Hematopoietic multipotent progenitor cell treated with erythropoietin and hydrocortisone succinate and interleukin-3 and kit ligand, for 15 days (in vitro differentiated cells): ENCODE measurements at places on chromosomes 12 and 14.

DNA sequence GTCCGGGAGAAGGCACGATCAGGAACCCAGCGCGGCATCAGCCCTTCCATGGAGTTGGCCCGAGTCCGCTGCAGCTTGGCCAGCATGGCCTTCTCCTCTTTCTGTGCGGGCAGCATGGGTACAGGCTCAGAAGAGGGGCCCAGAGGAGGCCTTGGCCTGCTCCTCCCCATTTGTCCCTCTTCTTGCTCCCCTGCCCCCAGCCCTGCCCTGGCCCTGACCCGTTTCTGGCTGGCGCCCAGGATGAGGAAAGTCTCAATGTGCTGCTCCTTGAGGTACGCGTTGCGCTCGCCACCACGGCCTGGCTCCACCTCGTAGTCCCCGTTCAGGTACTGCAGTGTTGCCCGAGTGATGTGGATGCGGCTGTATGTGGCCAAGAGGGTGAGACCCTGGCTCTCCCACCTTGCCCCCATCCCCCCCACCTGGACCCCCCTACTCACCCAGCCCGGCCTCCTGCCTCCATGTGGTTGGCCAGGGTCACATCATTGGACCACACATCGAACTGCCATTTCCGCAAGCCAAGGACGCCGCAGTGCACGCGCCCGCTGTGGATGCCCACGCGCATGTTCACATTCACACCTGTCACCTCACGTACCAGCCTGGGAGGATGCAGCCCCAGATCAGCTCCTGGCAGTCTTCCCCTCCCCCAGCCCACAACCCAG lies 12.8 kb downstream of the ADCY6 start:
- no peak for DNase-seq

DNA sequence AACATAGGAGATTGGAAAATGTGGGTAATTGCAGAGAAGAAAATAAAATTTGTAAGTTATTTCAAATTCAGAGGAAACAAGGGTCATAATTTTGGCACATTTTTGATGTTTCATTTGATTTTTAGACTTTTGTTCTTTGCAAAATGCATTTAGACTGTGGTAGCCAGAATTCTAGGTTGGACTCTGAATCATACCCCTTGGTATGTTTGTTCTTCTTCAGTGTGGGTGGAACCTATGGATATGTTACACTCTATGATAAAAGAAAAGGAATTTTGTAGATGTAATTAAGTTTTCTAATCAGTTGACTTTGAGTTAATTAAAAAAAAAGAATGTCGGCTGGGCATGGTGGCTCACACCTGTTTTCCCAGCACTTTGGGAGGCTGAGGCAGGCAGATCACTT lies 827.0 kb downstream of the AACS start:
- no peak for DNase-seq

DNA sequence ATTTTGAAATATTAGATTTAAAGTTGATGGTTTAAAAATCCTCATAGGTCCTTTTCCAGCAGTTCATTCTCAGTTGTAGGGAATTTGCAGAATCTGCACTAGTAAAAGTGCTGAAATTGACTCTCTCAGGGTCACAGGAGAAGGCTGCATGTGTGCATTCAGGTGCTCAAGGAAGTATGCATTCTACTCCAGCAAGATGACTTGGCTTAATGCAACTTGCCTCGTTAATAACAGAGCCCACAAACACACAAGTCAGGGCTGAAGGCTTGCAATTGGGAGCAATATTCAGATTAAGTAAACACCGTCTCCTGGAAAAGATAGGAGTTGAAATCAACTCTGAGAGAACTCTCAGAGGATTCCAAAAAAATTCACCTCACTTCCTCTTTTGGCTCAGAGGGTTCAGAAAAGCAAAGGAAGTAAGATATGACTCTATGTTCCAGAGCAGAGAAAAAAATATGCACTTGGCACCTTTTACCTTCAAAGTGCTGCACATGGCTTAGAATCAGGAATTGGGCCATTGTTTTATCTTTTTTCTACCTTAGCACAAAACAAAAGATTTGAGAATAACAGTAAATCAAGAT lies 406.3 kb upstream of the DCN start:
- no peak for DNase-seq

DNA sequence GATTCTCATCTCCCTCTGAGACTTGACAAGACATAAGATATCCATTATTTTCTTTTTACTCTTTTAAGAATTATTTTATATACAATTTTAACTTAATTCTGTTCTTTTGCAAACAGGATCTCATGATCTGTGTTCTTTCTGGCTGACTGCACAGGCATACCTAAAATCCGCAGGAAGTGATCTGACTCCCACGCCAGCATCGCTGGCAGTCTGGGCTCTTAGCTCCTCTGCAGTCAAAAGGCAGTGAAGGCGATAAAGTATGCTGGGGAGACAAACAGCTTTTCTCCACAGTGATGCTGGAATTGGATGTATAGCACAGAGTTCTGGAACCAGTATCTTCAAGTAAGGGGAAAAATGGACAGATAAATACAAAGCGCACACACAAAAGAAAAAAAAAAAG lies 52.4 kb downstream of the DICER1 start:
- DNase-seq: no peak

DNA sequence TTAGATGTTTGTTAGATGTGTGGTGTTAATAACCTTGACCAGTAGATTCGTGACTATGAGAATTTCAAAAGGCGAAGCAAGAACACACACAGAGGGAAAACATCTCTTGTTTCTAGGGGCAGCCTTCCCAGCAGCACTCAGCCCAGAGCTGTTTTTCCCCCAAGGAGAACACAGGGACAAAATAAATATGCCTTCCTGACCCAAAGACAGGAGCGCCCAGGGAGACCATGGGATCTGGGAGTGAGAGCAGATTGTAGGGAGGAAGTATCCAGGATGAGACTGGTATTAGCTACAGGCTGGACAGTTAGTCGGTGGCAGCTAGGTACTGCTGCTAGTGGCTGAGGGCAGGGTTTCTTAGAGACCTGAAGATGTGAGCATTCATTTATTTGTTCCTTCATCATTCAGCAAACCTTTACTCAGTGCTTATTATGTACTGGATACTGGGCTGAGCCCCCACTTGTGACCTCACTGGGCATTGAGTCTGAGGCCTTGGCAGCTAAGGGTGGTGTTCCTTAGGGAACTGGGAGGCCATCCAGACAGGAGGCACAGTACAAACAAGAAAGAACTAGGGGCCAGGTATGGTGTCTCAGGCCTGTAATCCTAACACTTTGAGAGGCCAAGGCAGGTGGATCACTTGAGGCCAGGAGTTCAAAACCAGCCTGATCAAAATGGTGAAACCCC lies 469.8 kb downstream of the ZFP36L1 start:
- DNase-seq: no peak

DNA sequence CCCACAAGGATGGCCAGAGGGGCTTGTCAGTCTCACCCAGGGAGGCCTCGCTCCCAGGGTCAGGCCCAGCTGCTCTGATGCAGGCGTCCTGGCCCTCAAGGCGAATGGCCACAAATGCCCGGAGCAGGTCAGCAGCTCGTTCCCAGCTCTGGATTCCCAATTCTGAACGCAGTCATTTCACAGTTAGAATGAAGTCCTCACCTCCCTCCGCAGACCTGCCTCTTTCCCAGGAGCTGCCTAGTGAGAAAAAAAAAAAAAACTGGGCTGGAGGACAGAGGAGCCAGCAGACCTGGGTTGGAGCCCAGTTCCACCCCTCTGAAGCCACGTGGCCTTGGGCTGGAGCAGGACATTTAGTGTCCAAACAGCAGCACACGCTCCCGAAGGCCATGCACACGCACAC lies 62.2 kb upstream of the DIO3 start:
- no peak for DNase-seq

DNA sequence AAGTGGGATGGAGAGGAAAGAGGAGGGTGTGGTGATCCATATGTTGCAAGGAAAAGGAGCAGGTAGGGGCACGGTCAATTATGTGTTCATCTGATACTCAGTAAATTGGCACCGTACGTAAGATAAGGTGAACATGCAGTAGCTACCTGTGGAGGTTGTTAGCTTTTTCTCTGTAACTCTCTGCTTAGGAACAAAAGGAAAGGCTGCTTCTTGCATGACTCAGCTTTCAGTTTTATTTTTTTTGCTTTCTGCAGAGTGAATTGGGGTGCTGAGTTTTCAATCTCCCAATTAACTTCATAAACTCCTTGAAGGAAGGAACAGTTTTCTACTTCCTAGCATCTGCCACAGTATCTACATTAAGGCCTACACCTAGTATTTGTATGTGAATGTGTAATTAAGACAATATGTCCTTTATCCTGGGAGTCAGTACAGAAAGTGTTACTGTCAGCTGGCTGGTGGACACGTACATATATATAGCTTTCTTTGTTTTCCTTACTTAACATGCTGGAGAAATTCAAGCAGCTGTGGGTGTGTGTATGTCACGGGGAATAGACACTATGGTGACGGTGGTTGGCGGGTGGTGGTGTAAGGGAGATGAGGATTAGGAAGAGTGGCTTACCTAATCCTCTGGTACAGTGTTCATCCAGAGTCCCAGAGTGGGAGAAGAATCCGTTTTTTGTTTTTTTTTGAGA lies 40.1 kb upstream of the WNK1 start:
- no peak for DNase-seq

GRCh38 chr14:51674294-51675002 lies 22.7 kb downstream of the FRMD6 start:
- no peak for DNase-seq

- no peak for DNase-seq
Measured at GRCh38 chr12:106753526-106753925, 21.0 kb upstream of the RIC8B start.

- no peak for DNase-seq
Measured at GRCh38 chr14:75011356-75011994, 8.8 kb downstream of the EIF2B2 start.
